DMS79 treated with DMSO at 0.1 percent for 48 hours (cell line): ENCODE measurements at places on chromosomes 4 and X.

GRCh38 chrX:21940356-21940829 is at the start of gene SMS:
Gene SMS (plus strand): TSS chrX:21940709. CDS start chrX:21940825, 116 bp downstream.
- DNase-seq = no peak

DNA sequence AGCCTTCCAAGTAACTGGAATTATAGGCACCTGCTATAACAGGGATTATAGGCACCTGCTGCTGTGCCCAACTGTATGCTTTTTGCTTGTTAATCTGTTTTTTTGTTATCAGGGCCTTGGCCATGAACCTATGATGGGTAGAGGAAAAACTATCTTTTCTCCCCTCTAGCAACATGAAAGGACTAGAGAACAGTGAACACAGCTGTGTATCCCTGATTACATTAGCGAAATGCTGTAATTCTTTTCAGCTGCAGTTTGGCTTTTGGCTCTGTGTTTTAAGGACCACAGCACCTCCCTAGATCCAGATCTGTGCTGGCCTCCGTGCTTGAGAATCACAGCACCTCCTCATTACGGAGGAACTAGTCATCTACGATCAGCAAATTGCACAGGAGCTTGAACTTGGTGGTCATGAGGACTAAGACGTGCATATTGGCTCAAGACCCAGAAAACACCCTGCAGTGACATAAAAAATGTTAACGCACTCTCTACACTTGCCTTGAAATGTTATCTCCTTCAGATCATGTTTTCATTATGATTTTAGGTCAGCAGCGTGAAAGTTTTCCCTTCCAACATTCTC is 57.7 kb upstream of the S100G start:
- no peak for DNase-seq

- DNase-seq = no peak
These were observed 187.3 kb upstream of the INTU start for GRCh38 chr4:127445471-127445870.

GRCh38 chrX:120612086-120612485 is 8.2 kb downstream of the MCTS1 start:
- no peak for DNase-seq

DNA sequence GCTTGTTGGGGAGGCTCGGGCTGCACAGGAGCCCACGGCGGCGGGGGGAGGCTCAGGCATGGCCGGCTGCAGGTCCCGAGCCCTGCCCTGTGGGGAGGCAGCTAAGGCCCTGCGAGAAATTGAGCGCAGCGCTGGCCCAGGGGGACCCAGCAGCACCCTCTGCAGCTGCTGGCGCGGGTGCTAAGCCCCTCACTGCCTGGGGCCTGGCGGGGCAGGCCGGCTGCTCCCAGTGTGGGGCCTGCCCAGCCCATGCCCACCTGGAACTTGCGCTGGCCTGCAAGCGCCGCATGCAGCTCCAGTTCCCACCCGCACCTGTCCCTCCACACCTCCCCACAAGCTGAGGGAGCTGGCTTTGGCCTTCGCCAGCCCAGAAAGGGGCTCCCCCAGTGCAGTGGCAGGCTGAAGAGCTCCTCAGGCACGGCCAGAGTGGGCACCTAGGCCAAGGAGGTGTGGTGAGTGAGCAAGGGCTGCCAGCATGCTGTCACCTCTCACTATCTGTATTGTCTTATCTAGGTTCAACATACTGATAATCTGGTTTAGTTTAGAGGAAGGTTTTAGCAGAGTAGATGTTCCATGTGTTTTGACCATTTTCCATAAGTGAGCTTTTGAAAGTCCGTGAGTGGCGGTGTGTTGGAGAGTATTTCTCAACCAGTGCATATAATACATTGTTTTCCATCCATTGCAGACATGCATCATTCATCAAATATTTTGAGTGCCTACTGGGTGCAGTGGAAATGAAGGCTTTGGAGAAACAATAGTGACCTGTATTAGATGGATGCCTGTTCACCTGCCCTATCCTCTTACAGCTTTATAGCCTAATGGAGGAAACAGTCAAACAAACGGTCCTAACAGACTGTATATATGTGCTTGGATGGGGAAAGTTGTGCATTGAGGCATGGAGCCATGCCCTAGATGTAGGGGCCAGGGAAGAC is 13.1 kb downstream of the PI4K2B start:
- DNase-seq = no peak

DNA sequence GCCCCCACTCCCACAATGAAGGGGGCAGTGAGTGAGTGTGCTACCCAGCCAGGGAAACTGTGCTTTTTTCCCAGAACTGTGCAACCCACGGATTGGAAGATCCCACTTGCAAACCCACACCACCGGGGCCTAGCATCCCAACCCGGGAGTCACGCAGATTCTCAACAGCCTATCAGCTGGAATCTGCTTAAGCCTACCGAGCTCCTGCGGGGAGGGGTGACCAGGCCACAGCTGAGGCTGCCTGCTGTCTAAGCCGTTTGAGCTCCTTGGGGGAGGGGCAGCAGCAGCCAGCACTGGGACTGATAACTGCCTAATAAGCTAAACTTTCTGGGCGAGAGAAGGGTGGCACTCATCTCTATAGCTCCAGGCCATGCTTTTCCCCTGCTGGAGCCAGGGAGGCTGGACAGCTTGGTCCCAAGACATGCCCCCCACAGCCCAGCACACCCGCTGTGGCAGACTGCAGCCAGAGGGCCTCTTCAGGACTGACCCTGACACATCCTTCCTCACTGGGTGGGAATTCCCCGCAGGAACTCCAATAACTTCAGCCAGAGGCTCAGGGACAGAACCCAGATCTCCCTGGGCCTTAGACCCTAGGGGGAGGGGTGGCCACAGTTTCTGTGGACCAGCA is 161.3 kb upstream of the MAGEB18 start:
- no peak for DNase-seq

- no peak for DNase-seq
These were observed 7.3 kb downstream of the REPS2 start for GRCh38 chrX:16953606-16954211.

DNA sequence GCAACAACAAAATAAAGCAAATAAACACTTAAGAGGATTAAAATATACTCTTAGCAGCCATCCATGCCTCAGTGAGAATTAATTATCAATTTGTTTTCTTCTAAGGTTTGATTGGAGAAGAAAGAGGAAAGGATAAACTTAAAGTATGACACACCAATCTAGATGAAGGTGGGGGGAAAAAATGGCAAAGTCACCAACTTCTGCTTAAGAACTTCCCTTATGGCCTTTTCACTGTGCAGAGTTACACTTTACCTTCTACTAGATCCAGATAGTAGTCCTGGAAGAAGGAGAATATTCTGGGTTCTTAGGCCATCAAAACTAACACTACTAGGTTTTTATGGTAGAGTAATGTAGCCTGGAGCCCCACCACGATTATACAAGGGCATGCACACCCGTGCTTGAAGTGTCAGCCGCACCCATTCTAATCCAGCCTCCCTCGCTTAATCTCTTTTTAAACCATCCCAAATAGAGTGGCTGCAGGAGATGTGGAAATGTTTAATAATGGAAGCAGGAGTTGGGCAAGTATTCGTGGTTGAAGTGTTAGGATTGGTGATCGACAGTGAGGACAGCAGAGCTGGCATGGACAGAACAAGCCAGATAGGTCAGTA is 14.1 kb downstream of the ENPEP start:
- no peak for DNase-seq

DNA sequence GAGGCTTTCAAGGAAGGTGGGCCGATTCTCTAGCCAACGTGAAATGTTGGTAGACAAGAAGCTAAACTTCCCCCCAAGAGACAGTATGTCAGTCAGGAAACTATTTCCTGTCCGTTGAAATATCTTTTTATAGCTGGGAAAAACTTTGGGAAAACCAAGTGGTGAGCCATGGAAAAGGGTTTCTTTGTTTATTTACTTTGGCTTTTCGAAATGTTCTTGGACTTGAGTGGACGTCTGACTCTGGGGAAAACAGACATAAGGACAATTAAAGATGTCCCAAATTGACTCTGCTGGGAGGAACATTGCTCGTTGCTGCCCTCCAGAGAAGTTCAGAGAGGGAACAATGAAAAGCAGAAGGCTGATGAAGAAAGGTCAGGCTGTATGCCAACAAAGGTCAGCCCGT is 295.4 kb downstream of the RAPGEF2 start:
- no peak for DNase-seq

DNA sequence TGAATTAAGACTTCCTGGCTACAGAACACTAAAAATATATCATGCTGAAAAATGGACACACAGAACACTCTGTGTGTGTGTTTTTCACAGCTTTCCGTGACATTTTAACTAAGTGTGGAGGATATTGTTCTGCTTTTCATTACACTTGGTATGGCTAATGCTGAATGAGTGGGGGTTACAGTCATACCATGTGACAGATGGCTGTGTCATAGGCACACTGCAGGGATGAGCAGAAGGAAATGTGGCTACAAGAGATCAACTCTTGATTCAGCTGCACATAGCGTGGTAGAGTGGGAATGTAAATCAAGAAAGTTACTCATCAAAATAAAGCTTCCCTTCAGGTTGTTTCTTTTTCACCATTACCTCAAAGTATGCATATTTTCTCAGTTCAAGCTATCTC is 669.8 kb downstream of the IQCM start:
- DNase-seq = no peak

DNA sequence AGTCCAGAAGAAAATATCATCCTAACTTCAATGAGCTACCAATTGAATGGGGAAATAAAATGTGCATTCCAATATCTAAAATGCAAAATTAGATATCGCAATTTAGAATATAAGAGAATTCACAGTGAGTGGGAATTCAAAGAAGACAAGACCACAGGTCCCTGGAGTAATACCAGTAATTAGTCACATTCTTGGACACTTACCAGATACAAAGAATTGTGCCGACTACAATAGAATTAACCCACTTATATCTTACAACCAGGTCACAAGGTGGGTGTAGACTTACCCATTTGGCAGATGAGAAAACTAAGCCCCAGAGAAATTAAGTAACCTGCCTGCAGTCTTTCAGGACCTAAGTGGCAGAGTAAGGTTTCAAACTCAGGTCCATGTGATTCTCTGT is 84.3 kb upstream of the C1QTNF7 start:
- DNase-seq = no peak
